ENCODE measurements at places on chromosomes 13 and 19. TPM values are rescaled to one million over a fixed set of nuclear protein-coding genes. Genes with fewer than 3 reads are reported as not detected.
A peak's percentile ranks its signal among the peaks of the same experiment; 100 is the strongest.

Gene PTH2
- not detected for total RNA-seq

Gene MIPEP
- total RNA-seq: 22.2 TPM

GRCh38 chr19:33208904-33209849, 15.0 kb downstream of the LRP3 start:
- H3K27me3 ChIP-seq: no peaks in the 10 kb centered on the region
- no peaks in the 10 kb centered on the region for H3K4me1 ChIP-seq
- DNase-seq: no peak
- no peak overlapping the region for H3K27ac ChIP-seq
- no peak overlapping the region for H3K4me3 ChIP-seq

DNA sequence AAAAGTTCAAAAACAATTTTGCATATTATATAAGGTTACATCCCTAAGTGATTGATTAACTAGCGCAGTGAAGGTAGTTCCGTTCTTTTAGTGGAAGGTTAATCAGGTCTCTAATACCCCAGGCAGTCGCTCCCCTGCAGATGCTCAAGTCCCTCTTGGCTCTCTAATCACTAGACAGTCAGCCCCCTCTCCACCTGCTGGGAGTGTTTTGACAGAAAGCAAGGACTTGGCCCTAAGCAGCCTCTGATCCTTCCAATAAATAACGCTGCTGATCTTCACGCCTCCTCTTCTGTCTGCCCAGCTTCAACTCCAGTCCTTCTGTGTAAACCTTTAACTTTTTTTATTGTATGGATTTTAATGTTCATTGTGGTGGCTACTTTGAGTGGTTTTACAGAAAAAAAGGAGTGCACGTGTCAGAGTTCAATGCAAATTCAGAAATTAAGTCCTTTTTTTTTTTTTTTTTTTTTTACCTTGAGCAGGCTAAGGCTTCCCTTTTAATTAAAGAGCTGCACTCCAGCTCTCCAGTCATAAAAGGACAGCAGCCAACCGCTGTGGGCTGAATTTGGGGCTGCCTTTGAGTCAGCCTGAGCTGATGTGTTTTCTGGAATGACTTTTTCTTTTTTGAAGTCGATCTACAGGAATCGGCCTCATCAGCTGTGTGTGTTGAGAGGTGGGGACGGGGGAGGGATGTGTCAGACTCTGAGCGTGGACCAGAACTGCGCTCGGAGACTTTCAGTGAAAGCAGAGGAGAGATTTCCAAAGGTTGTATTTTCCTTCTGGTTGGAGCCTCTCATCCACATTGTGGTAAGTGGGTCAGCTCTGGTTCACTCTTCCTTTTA, 33.8 kb upstream of the MYO16 start:
- no peak for DNase-seq
- no peaks in the 10 kb centered on the region for H3K27me3 ChIP-seq
- H3K4me1 ChIP-seq: no peaks in the 10 kb centered on the region

DNA sequence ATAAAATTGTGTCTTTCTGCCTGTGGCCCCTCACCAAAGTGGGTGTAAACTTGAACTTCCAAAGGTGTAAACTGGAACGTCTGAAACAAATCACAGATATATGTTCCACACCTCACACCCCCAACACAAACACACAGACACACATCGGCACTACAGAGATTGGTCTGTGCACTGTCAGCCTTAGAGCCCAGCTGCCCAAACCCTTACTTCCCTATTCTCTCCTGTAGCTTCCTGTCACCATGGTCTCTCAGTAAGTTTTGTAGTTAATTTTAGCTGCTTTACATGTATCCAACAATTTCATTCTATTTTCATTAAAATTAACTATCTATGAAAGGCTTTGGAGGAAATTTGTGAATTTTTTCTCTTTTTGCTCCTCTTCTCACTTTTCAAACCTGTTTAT, 5.4 kb downstream of the TM9SF2 start:
- peaks cover 2% of the 10 kb centered on the region for H3K4me1 ChIP-seq
- H3K27me3 ChIP-seq: no peaks in the 10 kb centered on the region
- peaks cover 5% of the 10 kb centered on the region for H3K36me3 ChIP-seq
- no peak overlapping the region for H3K27ac ChIP-seq
- DNase-seq: no peak

DNA sequence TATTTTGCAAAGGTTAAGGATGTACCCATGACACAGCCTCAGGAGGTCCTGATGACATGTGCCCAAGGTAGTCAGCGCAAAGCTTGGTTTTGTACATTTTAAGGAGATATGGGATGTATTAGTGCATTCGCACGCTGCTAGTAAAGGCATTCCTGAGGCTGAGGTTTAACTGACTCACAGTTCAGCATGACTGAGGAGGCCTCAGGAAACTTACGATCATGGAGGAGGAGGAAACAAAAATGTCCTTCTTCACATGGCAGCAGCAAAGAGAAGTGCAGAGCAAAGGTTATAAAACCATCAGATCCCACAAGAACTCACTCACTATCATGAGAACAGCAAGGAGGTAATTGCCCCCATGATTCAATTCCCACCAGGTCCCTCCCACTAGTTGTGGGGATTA, 1017.4 kb downstream of the EFNB2 start:
- no peaks in the 10 kb centered on the region for H3K36me3 ChIP-seq
- DNase-seq: peak; percentile 26
- H3K4me1 ChIP-seq: no peaks in the 10 kb centered on the region

- no peaks in the 10 kb centered on the region for H3K4me1 ChIP-seq
- peak; percentile 84 for DNase-seq
- no peaks in the 10 kb centered on the region for H3K27me3 ChIP-seq
Measured at GRCh38 chr19:52453324-52454094, at the start of gene ZNF578. TSS of gene ZNF578 (plus strand) at chr19:52453553. CDS start at chr19:52501846, 48,293 bp downstream.

DNA sequence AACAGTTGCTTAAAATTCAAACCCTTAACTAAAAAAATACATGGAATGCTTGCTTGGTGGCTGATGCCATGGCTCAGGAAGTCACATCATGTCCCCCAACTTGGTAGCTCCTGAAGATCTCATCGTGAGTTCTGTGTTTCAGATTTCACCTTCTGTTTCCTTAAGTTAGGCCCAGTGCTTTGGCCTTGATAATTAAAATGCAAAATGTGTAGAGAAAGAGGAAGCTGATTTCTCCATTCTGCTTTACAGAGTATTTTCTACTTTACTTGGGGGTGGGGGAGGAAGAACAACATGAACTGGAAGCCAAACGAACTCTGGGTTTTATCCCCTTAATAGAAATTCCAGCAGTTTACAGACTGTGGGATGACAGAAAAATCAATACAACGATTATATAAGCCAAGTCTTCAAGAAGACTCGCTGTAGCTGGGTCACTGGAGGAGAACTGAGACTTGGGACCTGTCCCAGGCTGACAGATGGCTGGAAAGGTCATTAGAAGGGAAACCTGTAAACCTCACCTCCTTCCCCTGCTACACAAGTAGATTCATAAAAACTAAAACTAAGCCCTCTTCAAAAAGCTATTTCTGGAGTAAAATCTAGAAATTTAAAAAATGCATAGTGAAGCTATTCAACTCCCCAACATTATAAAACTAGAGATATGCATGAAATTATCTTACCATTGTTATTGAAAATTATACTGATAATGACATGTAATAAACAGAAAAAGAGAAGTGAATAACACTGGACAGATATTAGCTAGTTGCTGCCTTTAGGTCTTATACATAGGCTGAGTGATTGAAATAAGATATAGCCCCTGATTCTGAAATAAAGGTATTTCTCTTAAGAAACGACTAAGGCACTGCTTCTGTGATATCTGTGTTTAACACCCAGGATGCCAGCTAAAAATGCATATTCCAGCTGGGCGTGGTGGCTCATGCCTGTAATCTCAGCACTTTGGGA, 22.1 kb upstream of the GGACT start:
- DNase-seq: no peak
- no peaks in the 10 kb centered on the region for H3K27me3 ChIP-seq
- H3K36me3 ChIP-seq: peaks cover 12% of the 10 kb centered on the region
- H3K27ac ChIP-seq: no peak overlapping the region

- H3K4me3 ChIP-seq: no peak overlapping the region
- no peaks in the 10 kb centered on the region for H3K4me1 ChIP-seq
- H3K36me3 ChIP-seq: no peaks in the 10 kb centered on the region
- H3K27ac ChIP-seq: no peak overlapping the region
- no peak for DNase-seq
Measured at GRCh38 chr13:87554045-87554444, 117.1 kb upstream of the SLITRK5 start.

GRCh38 chr13:68481130-68481529, 1251.0 kb upstream of the PCDH9 start:
- no peaks in the 10 kb centered on the region for H3K36me3 ChIP-seq
- H3K27me3 ChIP-seq: no peaks in the 10 kb centered on the region
- DNase-seq: no peak
- no peaks in the 10 kb centered on the region for H3K4me1 ChIP-seq

- H3K4me1 ChIP-seq: peaks cover 12% of the 10 kb centered on the region
- H3K27ac ChIP-seq: 0 out of 2 replicates have a peak overlapping the region, but pooled peaks have one; percentile 1
- peak; percentile 47 for DNase-seq
- H3K36me3 ChIP-seq: no peaks in the 10 kb centered on the region
Measured at GRCh38 chr13:74061926-74062595, 72.1 kb downstream of the KLF12 start.

DNA sequence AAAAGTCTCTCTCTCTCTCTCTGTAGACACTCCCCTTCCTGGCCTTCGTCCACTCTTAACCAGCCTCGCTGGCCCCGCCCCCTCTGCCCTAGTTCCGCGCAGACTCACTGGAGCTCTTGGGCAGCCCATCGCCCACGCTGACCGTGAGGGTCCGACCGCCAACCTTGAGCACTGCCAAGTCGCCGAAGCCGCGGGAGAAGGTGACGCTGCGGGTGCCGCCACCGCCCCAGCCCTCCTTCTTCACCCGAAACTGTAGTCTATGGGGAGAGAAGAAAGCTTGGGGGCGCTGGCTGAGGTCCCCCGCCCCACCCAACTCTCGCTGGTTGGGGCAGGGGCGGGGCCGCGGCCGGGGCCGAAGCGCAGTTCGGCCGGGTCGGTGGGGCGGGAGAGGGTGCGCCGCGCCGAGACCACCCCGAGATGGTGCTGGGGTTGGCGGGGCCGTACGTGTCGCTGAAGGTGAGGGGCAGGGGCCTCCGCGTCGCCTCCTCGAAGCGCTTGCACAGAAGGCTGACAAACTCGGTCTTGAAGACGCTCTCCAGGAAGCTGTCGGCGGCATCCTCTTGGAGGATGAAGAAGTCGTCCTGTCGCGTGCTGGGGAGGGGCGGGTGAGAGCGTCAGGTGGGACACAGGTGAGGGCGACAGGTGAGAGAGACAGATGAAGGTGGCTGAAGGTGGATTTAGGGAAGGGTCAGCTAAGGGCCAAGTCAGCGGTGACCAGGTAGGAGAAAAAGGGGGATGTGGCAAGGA, 12.6 kb upstream of the ZNF414 start:
- H3K36me3 ChIP-seq: no peaks in the 10 kb centered on the region
- no peaks in the 10 kb centered on the region for H3K27me3 ChIP-seq
- peak; percentile 88 for DNase-seq

GRCh38 chr13:23462815-23463559, 29.5 kb upstream of the SACS start:
- H3K36me3 ChIP-seq: no peaks in the 10 kb centered on the region
- H3K4me1 ChIP-seq: peaks cover 14% of the 10 kb centered on the region
- DNase-seq: peak; percentile 41
- no peak overlapping the region for H3K27ac ChIP-seq
- no peaks in the 10 kb centered on the region for H3K27me3 ChIP-seq
- no peak overlapping the region for H3K4me3 ChIP-seq

- no peak overlapping the region for H3K4me3 ChIP-seq
- H3K27ac ChIP-seq: no peak overlapping the region
- no peaks in the 10 kb centered on the region for H3K36me3 ChIP-seq
- peaks cover 44% of the 10 kb centered on the region for H3K27me3 ChIP-seq
Measured at GRCh38 chr13:110575322-110576069, 14.0 kb upstream of the RAB20 start.

- no peak overlapping the region for H3K4me3 ChIP-seq
- H3K36me3 ChIP-seq: peaks cover 10% of the 10 kb centered on the region
- no peaks in the 10 kb centered on the region for H3K4me1 ChIP-seq
- no peak overlapping the region for H3K27ac ChIP-seq
- H3K27me3 ChIP-seq: no peaks in the 10 kb centered on the region
- no peak for DNase-seq
Measured at GRCh38 chr13:99528547-99528946, 27.3 kb downstream of the TM9SF2 start.

- H3K4me3 ChIP-seq: no peak overlapping the region
- no peaks in the 10 kb centered on the region for H3K36me3 ChIP-seq
- no peaks in the 10 kb centered on the region for H3K27me3 ChIP-seq
- H3K27ac ChIP-seq: no peak overlapping the region
- DNase-seq: no peak
- no peaks in the 10 kb centered on the region for H3K4me1 ChIP-seq
Measured at GRCh38 chr19:28419312-28419711, 793.6 kb downstream of the UQCRFS1 start.

DNA sequence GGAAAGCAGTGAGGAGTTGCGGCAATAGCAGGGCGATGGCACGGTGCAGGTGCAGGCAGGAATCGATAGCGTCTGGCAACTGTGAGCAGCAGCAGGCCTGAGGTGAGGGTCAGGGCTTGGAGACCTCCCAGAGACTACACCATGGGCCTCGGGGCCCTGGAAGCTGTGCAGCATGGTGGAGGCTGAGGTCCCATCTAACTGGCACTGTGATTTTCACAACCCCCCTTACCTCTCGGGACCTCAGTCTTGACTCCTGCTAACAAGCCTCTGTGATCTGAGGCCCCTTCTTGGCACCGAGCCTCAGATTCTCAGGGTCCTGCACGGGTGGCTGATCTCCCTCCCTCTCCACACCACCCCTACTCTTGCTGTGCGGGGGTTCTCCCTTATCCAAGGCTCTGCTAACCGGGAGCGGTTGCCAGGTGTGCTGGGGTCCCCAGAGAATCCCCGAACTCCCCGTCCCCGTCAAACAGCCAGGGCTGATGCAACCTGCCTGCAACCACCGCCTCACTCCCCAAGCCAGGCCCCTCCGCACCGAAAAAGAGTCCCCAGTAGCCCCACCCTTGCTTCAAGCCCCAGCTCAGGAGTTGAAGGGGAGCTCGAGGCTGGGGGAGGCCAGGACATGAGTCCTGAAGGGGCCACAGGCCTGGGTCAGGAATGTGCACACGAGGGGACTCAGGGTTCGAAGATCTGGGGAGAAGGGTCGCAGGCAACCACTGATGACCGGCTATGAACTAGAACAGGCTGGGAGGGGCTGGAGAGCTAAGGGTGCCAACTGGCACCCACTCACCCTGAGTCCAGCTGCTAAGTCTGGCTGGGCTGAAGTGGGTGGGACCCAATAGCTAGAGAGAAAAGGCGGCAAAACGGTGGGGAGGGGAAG, 4.8 kb upstream of the ATF5 start:
- no peaks in the 10 kb centered on the region for H3K27me3 ChIP-seq
- DNase-seq: no peak
- H3K4me3 ChIP-seq: no peak overlapping the region
- no peak overlapping the region for H3K27ac ChIP-seq
- H3K36me3 ChIP-seq: peaks cover 22% of the 10 kb centered on the region

GRCh38 chr19:51478381-51479234, at the start of gene CEACAM18:
TSS of gene CEACAM18 (plus strand) at chr19:51478539.
- H3K4me3 ChIP-seq: no peak within 1 kb of the TSS
- no peak for DNase-seq
- no peak within 1 kb of the TSS for H3K27ac ChIP-seq
- no peaks in the 10 kb centered on the region for H3K27me3 ChIP-seq
- no peaks in the 10 kb centered on the region for H3K4me1 ChIP-seq
